ENCODE measurements at places on chromosomes 2 and 18.

DNA sequence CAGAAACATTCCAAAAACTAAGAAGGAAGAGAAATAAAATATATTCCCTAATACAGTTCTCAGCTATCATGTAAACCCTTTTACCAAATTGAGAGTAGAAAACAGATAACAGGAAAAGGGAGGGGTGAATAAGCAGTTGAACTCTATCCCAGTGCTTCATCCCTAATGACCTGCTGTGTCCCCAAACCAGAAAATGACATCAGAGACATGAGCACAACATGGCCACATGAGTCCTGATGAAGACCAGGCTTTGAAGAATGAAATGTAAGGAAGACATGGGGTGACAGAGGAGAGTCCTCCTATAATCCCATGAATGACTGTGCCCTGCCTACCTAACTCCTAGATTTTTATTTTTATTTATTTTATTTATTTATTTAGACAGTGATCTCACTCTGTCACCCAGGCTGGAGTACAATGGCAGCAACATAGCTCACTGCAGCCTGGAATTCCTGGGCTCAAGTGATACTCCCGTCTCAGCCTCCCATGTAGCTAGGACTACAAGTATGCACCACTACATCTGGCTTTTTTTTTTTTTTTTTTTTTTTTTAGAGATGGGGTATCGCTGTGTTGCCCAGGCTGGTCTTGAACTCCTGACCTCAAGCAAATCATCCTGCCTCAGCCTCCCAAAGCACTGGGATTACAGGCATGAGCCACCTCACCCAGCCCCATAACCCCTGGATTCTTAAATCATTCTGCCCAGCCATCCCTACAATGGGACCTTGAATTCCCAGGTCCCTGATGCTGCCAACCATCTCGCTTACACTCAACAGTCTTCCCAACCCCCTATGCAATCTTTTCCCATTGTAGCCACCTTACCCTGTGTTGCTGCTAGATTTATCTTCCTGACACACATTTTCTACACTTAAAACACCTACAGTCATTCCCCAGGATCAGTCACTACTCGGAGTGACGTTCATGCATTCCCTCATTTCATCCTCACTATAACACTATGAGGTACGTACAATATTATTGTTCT lies 64.5 kb downstream of the ANKRD44 start:
- DNase-seq, result no peak

DNA sequence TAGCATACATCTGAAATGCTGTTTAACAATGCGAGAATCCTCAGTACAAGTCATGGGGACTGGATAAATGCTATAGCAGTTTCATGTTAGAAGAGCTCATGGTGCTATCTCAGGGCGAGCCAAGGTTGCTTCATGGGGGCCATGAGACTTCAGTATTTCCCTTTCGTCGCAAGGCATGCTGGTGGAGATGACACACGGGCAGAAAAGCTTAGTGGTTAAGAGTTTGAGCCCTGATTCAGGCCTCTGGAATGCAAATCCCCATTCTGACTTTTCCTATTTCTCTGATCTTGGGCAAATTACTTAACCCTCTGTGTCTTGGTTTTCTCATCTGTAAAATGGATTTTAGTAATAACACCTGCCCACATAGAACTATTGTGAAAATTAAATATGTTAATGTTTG lies 57.4 kb upstream of the EPHA4 start:
- peak; percentile 63 for DNase-seq

DNA sequence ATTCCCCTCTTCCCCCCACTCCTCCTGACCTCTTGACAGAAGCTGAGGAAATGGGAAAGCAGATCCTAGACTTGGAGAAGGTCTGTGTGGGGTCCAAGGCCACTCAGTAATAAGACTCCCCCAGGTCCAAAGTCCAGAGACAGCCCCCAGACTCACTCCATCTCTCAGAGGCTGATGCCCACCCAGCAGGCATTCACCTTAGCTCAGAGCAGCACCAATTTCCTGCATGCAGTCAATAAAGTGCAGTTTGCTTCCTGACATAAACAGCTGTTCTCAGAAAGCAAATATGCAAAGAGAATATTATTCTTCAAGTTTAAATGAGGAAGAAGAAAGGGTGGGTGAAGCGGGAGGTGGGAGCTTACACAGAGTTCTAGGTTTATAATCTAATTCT lies 84.1 kb upstream of the RTN4 start:
- DNase-seq, result no peak

DNA sequence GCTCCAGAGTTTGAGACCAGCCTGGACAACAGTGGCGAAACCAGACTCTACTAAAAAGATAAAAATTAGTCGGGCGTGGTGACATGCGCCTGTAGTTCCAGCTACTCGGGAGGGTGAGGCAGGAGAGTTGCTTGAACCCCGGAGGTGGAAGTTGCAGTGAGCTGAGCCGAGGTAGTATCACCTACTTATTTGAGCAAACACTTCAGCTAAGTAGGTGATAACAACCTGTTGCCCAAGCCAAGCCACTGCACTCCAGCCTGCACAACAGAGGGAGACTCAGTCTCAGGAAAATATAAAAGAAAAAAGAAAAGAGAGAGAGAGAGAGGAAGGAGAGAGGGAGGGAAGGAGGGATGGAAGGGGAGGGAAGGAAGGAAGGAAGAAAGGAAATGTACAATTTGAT lies 21.3 kb downstream of the FER1L5 start:
- no peak for DNase-seq

GRCh38 chr18:13909141-13909940 lies 6.0 kb downstream of the MC2R start:
- DNase-seq, result no peak

DNA sequence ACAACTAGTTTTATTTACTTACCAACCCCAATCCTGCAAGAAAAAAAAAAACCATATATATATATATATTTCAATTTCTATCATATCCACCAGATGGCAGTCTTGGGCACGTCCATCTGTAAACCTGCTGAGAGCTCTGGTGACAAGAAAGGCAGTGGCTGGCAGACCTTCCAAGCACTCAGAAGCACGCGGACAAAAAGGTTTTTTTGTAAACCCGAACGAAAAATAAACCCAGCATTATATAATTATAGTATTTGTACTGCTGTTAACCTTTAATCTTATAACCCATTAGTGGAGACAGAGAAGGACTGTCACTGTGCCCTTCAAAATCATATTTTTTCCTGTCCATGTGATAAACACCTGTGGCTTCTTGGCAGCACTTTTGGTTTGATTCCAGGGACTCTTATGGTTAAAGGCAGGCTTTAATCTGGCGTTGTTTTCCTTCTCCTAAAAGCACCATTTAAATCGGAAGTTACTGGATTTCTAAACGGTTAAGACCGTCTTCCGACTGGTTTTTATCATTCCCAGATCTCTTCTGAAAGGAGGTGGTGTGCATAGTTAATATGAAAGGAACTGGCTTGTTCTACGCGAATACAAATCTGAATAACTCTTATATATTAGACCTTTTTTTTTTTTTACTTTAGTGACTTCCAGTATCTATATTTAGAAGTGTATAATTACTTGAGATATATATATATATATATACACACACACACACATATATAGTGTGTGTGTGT lies 31.0 kb upstream of the SLC3A1 start:
- DNase-seq, result peak; percentile 62

DNA sequence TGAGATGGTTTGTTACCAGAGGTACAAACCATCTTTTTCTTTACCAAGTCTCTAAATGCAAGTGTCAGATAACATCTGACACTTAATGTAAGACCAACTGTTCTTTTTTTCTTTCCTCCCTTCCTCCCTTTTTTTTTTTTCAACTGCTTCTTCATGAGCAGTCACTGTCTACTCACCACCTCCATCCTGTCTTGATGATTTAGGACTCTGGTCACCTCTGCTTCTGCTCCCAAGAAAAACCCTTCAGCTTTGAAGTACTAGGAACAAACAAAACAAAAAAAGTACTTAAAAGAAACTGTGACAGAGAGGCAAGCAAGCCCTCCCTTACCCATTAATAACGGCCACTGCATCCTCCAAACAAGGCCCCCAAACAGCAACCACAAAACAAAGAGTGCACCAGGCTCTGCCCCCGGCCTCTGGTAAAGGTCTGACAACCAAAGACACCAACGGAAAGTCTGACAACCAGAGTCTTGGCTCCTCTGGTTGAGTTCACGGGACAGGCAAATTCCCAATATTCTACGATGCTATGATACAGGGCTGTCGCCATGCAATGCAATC lies 141.0 kb downstream of the ARL4C start:
- DNase-seq, result no peak

- no peak for DNase-seq
These were observed 43.6 kb downstream of the GPC1 start for GRCh38 chr2:240479111-240479501.

GRCh38 chr2:42256505-42256904 lies 87.4 kb downstream of the EML4 start:
- peak; percentile 26 for DNase-seq

- DNase-seq, result no peak
These were observed 122.3 kb downstream of the PLCL1 start for GRCh38 chr2:197926673-197927072.

DNA sequence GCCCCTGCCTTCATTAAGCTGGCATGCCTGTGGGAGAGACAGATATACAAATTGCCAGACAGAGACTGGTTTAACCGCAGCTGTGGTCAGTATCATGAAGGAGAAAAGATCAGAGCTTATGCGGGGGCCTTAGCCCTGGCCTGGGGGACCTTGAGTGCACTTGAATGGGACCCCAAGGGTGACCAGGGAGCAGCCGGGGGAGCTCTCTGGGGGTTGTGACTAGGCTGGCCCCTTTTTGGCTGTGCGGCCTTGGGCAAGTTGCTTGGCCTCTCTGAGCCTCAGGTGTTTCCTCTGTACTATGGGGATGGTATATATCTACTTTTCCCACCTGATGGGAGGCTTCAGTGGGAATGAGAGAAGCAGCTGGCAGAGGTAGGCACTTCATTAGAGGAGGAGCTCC lies 35.7 kb downstream of the INHBB start:
- DNase-seq, result no peak

DNA sequence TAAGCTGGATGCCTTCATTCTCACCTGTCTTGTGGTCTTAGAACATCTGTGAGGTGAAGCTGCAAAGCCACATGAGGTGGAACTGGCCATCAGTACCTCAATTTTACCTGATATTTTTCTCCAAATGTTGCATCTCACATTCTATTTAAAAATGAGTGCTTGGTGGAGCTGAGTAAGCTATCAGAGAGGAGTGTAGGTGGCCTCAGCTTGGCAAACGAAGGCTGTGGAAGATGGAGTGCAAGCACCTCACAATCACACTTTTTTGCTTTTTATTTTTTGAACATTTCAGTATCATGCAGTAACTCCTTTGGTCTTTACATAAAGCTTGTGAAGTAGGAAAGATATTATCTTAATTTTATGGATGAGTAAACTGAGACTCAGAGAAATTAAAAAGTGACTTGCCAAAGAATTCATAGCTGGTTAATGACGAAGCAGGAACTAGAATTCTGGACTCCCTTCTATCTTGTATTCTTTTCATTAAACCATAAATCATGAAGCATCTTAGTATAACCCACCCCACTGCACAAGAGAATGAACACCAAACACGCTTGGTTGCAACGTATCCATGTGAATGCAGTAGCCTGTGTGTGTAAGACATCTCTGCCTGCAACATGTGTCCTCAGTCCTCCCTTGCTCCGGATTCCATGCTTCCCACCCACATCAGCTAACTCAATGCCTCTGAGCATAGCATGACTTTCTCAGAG lies 27.2 kb downstream of the C2orf49 start:
- DNase-seq, result no peak

DNA sequence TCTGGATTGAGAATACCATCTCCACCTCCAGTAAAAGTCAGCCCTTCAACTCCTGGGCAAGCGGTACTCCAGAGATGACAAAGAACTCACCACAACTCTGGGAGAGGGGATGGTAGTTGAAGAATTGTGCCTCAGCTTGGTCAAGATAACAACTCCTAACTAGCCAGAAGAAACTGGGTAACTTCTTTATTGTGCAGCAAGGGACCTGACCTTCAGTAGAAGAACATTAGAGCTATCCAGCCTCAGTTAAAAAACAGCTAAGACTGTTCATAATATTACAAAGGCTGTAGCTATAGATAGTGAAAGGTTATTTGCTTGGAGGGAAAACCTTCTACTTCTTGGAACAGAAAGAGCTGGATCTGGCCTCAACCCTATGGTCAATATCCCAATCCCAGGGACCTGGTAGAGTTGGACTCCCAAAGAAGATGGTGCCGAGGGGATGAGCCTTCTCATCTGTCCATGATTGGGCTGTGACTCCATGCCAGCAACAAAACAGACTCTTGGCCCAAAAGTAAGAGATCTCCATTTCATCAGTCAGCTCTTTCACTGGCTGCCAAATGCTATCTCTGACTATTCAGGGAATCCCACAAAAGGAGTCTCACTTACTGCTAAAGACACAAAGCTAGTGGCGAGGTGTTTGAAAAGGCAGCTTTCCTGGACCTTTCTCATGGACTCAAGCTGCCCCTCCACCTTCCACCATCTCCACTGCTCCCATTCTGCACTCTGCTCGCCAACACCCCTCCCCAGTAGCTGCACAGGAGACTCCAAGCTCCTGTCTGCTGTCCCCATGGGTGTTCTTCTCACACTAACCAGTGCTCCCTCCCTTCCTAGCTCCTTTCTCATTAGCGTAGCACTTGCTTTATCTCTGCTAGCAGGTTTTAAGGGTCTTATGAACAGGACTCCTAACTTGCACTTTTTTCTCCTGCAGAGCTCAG lies 145.8 kb downstream of the CAPN13 start:
- peak; percentile 60 for DNase-seq

DNA sequence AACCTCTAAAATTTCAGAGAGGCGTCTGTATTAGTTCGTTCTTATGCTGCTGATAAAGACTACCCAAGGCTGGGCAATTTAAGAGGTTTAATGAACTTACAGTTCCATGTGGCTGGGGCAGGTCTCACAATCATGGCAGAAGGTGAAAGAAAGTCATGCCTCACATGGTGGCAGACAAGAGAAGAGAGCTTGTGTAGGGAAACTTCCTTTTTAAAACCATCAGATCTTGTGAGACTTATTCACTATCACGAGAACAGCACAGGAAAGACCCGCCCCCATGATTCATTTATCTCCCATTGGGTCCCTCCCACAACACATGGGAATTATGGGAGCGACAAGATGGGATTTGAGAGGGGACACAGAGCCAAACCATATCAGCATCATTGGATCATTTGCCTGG lies 183.2 kb upstream of the SIX2 start:
- no peak for DNase-seq

Measured in fibroblast of lung (primary cell).